ENCODE measurements at places on chromosomes 16 and 17.

DNA sequence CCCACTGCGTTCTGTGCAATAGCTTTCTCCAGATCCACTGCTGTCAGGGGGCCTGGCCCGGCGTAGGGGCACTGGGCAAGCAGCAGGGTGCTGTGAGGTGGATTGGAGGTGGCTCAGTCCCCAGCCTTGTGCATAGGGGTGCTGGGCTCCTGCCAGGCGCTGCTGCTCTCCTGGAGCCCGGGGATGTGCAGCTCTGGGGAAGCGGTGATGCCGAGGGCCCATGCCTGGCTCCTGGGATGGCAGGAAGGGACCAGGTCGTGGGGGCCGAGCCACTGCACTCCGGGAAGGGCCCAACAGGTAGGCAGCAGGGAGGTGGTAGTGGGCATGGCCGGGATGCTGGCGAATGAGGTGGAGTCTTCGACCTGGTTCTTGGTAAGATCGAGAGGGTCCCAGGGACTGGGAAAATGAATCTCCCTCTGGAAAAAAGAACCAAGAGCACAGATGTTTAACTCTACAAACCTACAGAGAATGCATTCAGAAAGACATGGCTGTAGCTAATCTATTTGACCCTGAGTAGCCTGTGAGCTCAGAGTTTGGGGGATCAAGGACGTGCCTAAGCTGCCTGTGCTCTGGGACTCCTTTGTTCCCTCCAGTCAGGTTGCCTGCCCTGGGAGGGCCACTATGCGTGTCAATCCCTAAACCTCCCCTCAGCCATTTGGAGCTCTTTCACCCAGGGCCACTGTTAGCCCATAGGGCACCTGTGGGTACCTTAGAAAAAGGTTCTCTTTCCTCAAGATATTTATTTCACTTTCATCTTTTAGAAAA, 6.6 kb upstream of the SUPT4H1 start:
- DNase-seq, result no peak

GRCh38 chr17:56489980-56490379, 103.5 kb upstream of the NOG start:
- no peak for DNase-seq

GRCh38 chr17:9937241-9937761, 32.2 kb upstream of the RCVRN start:
- no peak for DNase-seq

DNA sequence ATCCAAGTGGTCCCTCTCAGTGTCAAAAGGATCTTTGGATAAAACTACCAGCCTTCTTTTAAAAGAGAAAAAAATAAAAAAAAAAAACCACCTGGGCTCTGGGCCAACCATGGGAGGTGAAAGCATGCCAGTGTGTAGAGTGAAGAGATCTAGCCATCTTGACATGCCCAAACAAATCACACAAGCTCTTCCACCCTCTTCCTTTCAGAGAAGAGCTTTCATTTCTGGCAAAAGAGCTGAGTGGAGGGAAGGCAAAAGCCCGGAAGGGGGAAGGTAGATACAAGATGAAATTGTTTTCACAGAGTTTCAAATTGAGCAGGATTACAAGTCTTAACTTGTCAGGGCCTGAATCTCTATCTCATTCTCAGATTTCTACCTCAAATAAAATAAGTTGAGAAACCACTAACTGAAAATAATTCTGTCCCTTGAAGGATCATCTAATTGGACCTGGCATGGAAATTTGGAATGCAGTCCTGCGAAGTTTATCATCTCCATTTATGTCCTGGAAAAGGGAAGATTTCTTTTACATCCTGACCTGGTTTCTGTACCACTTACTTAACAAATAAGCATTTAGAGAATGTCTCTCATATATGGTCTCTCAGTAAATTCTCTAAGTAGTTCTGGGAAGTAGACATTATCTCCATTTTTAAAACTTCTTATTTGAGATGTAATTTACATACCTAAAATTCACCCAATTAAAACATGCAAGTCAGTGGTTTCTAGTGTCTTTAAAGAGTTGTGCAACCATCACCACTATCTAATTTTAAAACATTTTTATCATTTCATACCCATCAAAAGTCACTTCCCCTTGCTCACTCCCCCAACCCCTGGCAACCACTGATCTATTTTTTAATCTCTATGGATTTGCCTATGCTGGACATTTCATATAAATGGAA, 93.7 kb downstream of the TANGO6 start:
- no peak for DNase-seq

DNA sequence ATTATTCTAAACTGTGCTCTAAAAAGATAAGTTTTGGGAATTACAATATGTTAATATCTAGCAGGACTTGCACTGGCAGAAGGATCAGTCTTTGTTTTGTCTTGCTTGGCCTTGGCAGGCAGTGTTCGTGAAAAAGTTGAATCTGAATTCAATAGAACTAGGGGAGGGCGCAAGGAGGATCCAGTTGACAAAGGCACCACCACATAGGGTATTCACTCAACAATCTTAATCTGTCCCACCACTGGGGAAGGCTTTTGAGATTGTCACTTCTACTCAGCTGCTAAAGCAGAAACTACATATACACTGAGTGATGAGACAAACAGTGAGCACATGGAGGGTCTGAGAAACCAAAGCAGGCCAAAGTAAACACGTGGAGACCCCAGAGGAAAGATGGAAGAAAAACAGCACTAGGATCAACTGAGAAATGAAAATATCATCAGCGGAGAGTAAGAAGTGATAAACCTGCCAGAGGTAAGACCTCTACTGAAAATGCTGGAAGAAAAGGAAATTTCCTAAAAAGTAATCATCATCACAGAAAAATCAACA, 2.4 kb downstream of the AMFR start:
- no peak for DNase-seq

- DNase-seq, result no peak
Observed at GRCh38 chr17:49916854-49917515, 52.0 kb upstream of the DLX4 start.

DNA sequence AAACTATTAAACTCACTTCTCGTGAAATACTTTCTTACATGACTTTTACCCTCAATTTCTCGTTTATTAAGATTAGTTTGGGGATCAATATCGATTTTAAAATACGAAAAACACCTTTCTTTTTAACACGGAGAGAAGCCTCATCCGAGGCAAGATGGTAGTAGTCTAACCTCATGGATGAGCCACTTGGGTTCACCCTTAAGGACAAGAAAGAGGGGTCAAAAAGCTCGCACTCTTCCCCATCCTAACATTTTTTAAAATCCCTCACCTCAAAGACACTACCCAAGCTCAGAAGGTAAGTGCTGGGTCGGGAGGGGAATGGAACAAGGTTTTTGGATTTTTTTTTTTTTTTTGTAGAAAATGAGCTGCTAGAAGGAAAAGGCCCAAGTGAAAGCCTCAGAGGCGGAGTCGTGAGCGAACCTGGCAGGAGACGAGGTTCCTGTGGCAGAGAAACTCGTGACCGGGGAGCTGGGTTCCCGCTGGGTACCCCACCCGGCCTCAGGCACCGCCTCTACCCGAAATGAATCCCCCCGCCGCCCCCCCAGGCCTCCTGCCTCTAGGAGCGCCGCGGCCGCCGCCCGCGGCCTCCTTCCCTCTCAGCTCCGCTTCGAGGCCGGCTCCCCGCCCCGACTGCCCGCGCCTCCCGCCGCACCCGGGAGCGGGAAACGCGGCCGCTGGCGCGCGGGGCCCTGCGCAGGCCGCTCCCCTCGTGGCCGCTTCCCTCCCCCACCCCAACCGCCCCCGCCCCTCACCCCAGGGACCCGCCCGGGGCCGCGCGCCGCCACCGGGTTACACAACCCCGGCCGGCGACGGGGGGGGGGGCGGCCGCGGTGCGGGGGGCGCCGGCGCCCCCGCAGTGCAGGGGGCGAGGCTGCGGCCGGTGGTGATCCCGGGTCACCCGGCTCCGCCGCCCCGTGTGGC, 1.6 kb downstream of the NUFIP2 start:
- no peak for DNase-seq

- DNase-seq, result no peak
Observed at GRCh38 chr17:4003501-4004421, 39.5 kb upstream of the ATP2A3 start.

- no peak for DNase-seq
Observed at GRCh38 chr17:40506786-40507185, 5.4 kb upstream of the TNS4 start.

DNA sequence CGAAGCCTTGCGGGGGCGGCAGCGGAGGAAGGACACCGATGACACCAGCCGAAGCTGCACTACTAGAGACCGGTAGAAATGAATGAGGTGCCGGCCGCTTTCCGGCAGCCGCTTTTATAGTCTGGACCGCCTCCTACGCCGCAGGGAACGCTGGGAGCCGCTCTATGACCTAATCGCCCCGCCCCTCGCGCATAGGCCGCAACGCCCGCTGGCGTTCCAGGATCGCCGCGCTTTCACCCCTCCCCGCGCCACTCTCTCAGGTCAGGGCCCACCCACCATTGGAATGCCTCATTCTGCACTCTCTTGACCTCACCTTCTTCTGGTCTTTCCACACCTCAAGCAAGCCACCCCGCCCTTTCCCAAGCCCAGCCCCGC, at the start of gene DDX5:
Gene DDX5, minus strand, starts transcription at position 89 of the 375 bp plus-strand sequence. CDS start 170 bp downstream, outside the sequence.
- DNase-seq, result peak; percentile 92

GRCh38 chr16:10637337-10638037, 57.1 kb upstream of the EMP2 start:
- no peak for DNase-seq

DNA sequence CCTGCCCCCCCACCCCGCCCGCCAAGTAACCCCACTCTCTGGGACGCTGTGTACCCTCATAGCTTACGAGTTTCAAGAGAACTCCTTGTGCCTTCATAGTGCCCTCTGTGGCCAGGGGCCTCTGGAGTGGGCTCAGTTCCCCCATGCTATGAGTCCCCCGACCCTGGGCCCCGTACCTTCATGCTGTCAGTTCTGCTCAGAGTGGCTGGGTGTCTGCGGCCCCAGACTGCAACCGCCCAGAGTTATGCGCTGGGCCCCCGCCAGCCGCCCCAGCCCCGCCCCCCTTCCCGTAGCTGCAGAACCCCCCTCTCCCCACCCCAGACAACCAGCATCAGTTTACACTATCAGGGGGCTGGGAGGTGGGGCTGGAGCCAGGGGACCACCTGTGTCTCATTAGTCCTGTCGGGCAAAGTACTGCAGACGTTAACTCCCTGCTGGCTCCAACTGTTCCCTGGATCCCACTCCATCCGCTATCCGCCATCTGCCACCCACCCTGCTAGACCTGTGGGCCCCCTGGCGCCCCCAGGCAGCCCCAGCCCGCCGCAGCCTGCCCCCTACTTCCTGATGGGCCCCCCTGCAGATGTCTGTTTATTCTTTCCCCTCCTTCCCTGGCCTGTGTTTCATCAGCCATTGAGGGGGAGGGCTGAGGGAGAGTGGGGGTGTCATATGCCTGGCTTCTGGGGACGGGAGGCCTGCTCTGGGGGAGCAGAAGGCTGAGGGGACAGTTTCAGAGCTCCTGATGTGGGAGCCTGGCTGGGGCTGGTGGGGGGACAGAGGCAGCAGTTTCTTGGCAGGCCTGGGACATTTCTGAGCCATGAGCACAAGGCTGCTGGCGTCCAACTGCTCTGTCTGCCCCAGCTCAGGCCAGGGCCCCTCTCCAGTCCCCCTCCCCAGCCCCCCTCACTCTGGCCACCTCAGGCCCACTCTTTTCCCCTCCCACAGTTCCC, at the start of gene MFAP4:
Gene MFAP4, minus strand, starts transcription at position 217 of the 947 bp plus-strand sequence. Its CDS starts 35 bp downstream, at position 182.
- peak; percentile 88 for DNase-seq

DNA sequence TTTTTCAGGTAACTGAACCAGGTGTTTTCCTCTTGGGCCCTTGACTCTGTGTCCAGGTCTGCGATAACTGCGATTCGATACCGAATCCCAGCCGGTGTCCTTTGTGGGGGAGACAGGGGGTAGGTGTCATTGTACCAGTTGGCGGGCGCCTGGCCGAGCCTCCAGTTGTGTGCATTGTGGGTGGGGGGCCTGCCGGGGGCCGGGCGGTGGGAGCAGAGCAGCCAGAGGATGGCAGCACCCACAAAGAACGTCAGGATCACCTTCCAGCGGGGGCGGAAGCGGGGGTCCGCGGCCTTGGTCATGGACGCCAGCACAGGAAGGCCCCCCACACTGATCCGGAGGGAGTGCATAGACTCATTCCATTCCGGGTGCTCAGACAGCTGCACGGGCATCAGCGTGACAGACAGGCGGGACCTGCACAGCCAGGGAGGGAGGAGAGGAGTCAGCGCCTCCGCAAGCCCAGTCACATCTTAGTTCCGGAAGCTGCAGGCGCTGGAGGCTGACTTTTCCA, 12.3 kb downstream of the CANT1 start:
- no peak for DNase-seq

GRCh38 chr17:48213797-48214196, 106.2 kb downstream of the SNX11 start:
- DNase-seq, result no peak

GRCh38 chr16:76787394-76787793, 403.6 kb upstream of the MON1B start:
- DNase-seq, result no peak

- DNase-seq, result no peak
Observed at GRCh38 chr16:89720813-89721545, at the start of the genes VPS9D1 and ZNF276. Gene VPS9D1 (minus strand): TSS chr16:89720898. CDS start chr16:89720861, 37 bp downstream. Gene ZNF276 (plus strand): TSS chr16:89721537. CDS start chr16:89721641, 104 bp downstream.

DNA sequence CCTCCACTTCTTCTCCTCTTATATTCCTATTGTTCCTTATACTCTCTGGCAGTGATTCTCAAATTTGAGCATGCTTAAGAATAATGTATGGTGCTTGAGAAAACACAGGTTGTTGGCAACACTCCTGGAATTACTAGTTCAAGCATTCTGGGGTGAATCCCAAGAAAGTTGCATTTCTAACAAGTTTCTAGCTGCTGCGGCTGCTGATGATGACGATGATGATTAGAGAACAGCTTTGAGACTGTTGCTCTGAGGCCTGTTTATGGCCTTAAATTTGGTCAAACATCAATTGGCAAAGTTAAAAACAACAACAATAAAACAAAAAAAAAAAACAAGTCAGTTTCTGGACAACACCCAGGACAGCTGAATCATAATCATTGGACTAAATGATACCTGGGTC, 961.9 kb downstream of the CDH11 start:
- DNase-seq, result no peak

DNA sequence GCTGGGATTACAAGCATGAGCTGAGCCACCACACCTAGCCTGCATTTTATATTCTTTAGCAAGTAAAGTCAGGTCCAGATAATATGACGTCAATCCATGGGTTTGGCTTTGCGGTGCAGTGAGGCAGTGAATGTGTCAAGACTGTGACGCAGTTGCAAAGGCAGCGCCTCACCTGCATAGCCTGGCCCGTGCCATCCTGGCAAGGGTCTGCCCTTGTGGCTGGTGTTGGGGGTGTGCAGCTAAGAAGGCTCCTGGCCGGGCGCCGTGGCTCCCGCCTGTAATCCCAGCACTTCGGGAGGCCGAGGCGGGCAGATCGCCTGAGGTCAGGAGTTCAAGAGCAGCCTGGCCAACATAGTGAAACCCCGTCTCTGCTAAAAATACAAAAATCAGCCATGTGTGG, 7.0 kb downstream of the PDF start:
- no peak for DNase-seq

GRCh38 chr17:378068-378467, 25.5 kb upstream of the RPH3AL start:
- no peak for DNase-seq
